Stimulated activated CD8-positive, alpha-beta memory T cell treated with anti-CD3 and anti-CD28 coated beads, Interleukin-12 subunit alpha, Interleukin-12 subunit beta, amount 100 ng/mL, for 1 hour (primary cell): ENCODE measurements at places on chromosomes 11 and 22.

- no peak for DNase-seq
Measured at GRCh38 chr11:8056810-8057463, 24.1 kb upstream of the TUB start.

- no peak for DNase-seq
Measured at GRCh38 chr11:59106363-59107336, at the start of gene FAM111B. TSS of gene FAM111B (plus strand) at chr11:59107237. CDS start at chr11:59109626, 2,389 bp downstream.

DNA sequence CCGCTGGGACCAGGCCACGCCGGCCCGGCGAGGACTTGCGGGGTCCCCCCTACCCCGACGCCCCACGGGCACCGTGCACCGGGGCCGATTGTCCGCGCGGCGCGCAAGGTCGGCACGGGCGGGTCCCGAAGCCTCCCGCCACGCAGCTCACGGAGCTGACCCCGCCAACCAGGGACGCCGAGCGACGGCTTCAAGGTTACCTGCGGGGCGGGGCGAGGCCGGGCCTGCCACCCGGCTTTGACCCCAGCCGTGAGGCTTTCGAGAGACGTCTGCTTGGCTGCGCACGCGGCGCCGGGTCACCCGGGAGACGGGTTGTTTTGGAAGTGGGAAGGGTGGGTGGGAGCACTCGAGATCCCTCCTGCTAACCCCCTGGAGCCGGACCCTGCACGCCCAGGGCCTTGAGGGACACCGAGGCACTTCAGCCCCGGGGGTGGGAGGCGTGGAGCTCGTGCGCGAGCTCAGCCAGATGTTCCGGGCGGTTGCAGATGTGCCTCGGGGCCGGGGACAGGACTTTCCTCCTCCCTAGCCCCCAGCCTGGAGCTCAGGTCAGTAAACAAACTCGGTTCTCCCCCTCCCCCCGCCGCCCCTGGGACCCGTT lies 3.2 kb upstream of the WNT11 start:
- DNase-seq, result no peak

GRCh38 chr22:24775769-24776492 lies 1.4 kb upstream of the PIWIL3 start:
- no peak for DNase-seq

DNA sequence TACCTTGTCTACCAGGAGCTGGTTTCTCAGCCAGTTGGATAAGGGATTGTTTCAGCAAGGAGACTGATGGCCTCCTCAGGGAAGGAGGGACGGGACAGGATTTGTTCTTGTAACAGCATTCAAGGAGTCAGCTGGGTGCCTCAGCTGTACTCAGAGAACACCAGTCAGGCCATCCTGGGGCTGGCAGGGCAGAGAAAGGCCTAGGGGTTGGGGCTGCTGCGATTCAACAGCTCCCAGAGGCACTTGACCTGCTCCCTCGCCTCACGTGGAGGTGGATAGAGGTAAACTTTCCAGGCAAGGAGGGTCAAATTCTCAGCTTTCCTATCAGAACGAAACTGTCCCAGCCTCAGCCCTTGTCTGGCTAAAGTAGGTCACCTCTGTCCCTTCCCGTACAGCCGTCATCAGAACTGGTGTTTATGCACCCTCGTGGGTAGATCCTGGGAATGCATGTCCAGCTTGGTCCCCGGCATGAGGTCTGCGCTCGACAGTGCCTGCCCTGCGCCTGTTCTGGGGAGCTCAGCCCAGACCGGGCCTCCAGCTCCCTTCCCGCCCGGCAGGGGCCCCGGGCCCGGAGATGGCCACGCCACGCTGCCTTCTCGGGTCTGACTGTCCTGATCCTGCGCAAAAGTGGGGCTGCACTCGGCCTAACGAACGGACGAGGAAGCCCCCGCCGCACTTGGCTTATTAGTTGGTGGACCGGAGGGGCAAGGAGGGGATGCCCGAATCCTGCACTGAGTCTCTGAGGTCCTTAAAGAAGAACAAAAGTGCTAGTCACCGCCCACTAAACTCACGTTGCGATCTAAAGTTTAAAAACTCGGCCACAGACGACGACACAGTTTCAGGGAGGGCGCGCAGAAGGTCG lies 762 bp upstream of the CCDC134 start:
- DNase-seq, result no peak

DNA sequence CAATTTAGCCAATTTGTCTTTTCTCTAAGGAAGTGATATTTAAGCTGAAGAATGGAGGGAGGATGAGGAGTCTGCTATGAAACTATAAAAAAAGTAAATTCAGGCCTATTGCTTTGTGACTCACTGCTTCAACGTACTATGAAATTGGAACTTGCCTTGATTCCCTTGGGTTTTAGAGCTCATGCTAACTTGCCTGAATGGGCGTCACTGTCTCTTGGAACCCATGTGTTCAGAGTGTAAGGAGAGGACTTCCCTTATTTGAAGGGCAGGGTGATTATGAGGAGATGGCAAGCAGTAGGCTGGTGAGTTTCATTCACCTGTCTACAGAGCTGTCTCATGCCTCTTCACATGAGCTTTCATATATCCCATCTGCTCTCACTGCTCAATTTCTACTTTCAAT lies 28.7 kb upstream of the WT1 start:
- no peak for DNase-seq

- no peak for DNase-seq
Measured at GRCh38 chr11:111230122-111230465, 15.4 kb upstream of the POU2AF2 start.

DNA sequence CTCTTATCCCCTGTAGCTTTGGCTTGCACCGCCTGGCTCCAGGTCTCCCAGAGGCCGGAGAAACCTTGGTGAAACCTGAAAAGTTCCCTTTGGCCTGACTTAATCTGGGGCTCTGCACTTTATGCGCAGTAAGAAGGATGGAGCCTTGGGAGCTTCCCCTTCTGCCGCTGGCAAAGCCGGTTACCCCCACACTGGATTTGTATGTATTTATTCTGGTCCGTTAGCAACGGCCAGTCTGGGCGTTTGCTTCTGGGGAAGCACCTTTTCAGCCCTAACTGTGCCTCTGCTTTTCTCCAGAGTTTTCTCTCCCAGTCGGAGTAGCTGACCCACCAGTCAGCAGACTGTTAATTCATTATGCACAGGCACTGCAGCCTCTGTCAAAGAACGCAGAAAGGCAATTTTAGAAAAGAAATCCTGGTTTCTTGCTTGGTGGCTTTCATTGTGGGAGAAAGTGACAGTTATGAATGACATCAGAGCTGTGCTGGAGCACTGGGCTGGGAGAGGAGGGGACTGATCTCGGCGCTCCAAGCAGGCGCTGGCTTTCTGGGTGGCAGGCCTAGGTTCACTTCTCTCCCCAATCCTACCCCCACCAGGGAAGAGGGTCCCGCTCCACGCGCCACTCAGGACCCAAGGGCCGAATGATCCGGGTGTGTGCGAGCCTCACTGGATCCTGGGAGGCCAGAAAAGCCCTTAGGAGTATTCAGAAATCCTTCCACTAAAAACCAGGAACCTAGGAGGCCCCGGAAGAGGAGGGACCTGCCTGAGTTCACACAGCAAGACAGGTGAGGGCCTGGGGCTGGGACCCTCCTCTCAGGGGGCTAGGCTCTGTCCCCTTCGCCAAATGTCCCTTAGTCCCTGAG lies 70.2 kb downstream of the RTL6 start:
- no peak for DNase-seq

DNA sequence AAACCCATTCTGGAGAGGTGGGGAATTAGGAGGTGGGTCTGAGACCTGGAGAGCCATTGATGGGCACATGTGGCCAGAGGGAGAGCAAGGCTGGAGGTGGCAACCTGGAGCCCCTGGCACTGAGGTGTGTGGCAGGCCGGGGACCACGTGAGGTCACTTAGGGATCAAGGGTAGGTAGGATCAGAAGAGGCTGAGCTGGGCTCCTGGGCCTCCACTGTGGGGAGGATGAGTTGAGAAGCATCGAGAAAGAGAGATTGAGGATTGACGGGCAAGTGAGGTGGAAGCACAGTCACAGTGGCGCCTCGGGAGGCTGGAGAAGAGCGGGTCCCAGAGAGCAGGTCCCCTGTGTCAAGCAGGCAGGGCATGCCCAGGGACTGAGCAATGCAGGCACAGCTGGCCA lies 4.1 kb downstream of the GNAZ start:
- DNase-seq, result no peak

- DNase-seq, result no peak
Measured at GRCh38 chr22:22098457-22099193, 116.0 kb upstream of the TOP3B start.

GRCh38 chr22:26483043-26483438 lies 542 bp downstream of the HPS4 start:
- no peak for DNase-seq
